Effector CD4-positive, alpha-beta T cell (primary cell): ENCODE measurements at places on chromosomes 5 and 9.

GRCh38 chr5:56011835-56012234, 17.1 kb upstream of the IL6ST start:
- DNase-seq: no peak

- no peak for DNase-seq
These were observed 79.5 kb downstream of the SREK1 start for GRCh38 chr5:66223637-66224036.

DNA sequence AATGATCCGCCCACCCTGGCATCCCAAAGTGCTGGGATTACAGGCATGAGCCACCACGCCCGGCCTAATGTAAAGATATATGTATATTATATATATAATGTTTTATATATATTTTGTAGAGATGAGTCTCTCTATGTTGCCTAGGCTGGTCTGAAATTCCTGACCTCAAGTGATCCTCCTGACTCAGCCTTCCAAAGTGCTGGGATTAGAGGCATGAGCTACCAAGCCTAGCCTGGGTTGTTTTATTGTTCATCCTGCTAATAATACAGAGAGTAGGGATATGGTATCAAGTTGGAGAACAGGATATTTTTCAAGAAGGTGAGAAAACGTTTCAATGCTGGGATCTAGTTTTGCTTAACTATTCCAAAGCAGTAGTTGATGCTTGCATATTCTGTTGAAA, 2.9 kb downstream of the SEC24A start:
- no peak for DNase-seq

DNA sequence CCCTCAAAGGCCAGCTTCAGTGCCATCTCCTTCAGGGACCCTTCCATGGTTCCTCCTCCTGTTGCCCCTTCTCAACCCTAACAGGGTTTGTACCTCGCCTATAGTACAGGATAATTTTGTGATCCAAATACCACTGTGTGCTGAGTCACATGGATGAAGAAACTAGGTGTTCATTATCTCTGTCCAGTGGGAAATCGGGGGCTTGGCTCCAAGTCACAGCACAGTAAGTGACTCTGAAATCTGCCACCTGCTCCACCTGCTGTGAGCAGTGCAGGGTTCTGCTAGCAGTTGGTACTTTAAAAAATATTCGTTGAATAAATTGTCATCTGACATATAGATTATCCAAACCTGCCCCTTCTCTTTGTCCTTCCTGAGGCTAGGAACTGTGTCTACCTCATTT, 123.2 kb upstream of the OTULINL start:
- no peak for DNase-seq

GRCh38 chr5:67416133-67416937, 219.7 kb upstream of the CD180 start:
- DNase-seq: no peak
